Renal cortical epithelial cell (primary cell): ENCODE measurements at places on chromosomes 2 and 18. TPM values are rescaled to one million over a fixed set of nuclear protein-coding genes. Genes with fewer than 3 reads are reported as not detected.

GRCh38 chr2:226142463-226142862 lies 657.2 kb downstream of the IRS1 start:
- DNase-seq, result no peak

GRCh38 chr2:60512062-60512622 lies 41.3 kb downstream of the BCL11A start:
- DNase-seq, result no peak

DNA sequence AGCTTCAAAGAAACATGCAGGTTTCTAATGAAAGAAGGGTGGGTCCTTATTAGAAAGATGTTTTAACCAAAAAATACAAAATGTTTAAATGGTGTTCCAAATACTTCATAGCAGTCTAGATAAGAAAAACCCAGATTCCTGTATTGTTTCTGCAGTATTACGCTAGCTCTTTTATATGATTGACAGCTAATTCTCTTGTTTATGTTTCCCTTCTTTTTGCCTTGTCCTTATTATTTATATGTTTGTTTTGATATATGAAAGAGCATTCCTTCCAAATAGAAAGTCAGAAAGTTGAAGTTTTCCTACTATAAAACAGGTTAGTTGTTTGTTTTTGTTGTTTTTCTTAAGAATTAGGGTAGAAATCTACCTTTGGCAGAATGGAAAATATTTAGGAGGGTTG lies 41.1 kb upstream of the PNPT1 start:
- DNase-seq, result no peak

GRCh38 chr2:176669398-176670174 lies 400.3 kb downstream of the MTX2 start:
- no peak for DNase-seq

DNA sequence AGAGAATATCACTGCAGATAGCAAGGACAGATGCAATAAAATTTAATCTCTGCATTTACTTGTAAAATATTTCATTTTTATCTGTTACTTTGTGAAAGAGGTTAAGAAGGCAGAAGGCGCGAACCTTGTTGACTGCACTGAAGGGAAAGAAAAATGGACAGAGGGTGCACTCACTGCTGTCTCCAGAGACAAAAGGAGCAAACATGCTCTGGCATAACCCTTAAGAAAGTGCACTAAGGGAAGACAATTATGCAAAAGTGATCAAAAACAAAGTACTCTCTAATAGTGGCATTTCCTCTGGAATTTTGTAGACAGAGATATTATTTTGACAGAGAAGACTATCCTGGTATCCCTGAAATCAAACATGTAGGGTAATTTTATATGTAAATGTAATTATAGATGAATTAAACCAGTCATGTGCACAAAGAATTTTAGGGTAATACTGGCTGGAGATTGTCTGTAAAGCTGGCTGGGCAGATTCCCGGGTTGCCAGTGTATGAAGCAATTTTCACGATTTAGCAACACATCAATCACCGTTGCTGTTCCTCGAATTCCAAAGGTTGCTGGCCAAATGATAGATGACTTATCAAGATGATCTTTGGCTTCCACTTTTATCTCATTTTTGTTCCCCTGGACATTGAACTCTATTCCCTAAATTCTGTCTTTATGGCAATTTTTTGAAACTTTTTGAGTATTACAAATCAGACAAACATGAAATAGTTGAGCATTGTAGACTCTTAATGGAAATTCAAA lies 1176.9 kb downstream of the SUCLG1 start:
- DNase-seq, result no peak

DNA sequence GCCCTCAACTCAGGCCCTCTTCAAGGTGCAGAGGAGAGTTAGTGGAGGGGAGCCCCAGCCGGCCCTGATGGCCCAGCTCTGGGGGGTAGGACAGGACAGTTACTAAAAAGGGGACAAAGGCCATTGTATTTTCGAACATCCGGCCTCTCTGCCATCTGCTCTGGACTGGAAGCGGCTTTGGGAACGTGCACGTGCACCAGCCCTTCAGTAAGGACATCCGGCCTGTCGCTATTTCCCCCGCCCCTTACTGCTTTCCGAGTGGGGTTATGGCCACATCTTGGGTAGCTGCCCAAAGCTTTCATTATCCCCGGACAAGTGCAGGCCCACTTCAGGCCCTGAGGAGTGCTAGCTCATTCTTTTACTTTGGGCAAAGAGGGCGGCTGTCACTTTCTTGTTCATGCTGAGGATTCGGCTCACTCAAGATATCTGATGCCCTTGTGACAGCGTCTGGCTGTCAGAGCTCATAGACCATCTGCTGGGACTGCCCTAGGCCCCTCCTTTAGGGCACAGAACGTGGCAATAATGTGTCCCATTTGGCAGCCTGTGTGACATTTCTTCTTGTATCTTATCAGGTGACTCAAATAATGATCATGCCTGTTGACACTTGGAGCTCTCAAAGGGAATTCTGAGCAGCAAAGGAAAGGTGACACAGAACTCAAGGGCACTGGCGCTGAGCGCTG lies 17.5 kb downstream of the SLC4A3 start:
- no peak for DNase-seq

- peak; percentile 81 for DNase-seq
These were observed 45.2 kb upstream of the TTR start for GRCh38 chr18:31546476-31546875.

GRCh38 chr2:50943791-50944190 lies 88.1 kb downstream of the NRXN1 start:
- no peak for DNase-seq

DNA sequence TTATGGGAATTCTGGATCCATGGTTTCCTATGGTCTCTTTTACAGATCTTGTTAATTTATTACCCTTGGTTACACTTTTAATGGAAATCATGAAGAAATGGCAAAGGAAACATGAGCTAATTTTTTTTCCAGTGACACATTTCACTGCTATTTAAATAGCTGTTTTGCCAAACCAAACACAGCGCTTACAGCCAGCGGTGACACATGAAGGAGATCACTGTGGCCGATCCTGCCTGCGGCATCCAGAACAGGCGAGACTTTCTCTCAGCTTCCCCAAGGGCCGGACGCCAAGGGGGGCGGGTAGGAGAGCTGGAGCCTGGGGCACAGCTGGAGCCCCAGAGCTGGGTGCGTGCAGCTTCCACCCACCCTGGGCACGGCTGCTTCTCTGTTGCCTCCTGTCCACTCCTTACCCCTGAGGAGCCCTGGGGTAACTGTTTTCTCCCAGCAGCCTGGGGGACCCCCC lies 81.4 kb upstream of the PKDCC start:
- DNase-seq, result peak; percentile 97

GRCh38 chr2:182066400-182067087 lies 80.9 kb downstream of the PPP1R1C start:
- DNase-seq, result peak; percentile 16

- DNase-seq, result no peak
These were observed 693.2 kb downstream of the KCNJ3 start for GRCh38 chr2:155391613-155392130.

FAM161A gene
- 0.69 and 3.3 TPM in 2 replicates for total RNA-seq

INHBB gene
- total RNA-seq, result 0.52 and 3.0 TPM in 2 replicates

CFAP210 gene
- 0.25 TPM in 1 of 2 replicates, not detected in the other for total RNA-seq
